HS-5 (cell line): ENCODE measurements at places on chromosomes 12 and 14.

GRCh38 chr14:29348504-29348903 lies 579.1 kb downstream of the PRKD1 start:
- peak; percentile 18 for DNase-seq

- DNase-seq = no peak
These were observed 41.1 kb downstream of the BRMS1L start for GRCh38 chr14:35867280-35867629.

GRCh38 chr14:92973798-92974372 lies 50.9 kb downstream of the CHGA start:
- DNase-seq = no peak

DNA sequence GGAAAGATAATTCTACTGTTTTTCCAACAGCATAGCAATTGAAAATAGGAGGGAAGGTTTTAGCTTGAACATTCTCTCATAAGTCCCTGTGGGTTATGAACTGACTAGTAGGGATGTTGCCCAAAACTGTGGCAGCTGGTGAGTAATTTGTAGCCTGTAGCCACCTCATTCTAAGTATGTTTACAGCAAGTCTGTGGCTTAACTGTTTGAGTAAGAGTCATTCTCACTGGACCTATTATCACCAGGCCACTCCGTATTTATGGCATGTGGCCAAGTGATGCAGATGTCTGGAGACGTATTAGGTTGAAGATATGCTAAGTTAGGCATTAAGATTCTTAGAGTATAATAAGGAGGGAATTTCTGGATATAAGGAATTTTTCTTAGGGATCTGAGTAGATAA lies 458.3 kb downstream of the ETNK1 start:
- DNase-seq = peak; percentile 92

- DNase-seq = no peak
These were observed 229.9 kb downstream of the NTF3 start for GRCh38 chr12:5661811-5662210.

GRCh38 chr14:23028799-23029198 lies 5.9 kb downstream of the PSMB5 start:
- no peak for DNase-seq

GRCh38 chr14:58797010-58797429 lies 159.3 kb downstream of the DACT1 start:
- no peak for DNase-seq

DNA sequence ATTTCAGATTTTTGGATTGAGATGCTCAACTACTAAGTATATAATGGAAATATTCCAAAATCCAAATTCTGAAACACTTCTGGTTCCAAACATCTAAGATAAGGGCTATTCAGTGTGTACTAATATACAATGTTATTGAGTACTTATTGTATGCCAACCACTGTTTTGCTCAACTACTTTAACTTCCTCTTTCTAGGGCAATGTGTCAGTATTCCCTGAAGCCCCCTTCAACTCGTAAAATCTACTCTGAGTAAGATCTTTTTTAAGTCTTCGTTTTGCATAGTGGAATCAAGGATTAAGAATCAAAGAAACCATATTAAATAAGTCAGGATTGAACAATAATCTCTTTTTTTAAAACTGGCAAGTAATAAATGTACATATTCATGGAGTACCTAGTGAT lies 45.5 kb downstream of the SPATA7 start:
- DNase-seq = no peak
